ENCODE measurements at places on chromosomes 7 and 10.

DNA sequence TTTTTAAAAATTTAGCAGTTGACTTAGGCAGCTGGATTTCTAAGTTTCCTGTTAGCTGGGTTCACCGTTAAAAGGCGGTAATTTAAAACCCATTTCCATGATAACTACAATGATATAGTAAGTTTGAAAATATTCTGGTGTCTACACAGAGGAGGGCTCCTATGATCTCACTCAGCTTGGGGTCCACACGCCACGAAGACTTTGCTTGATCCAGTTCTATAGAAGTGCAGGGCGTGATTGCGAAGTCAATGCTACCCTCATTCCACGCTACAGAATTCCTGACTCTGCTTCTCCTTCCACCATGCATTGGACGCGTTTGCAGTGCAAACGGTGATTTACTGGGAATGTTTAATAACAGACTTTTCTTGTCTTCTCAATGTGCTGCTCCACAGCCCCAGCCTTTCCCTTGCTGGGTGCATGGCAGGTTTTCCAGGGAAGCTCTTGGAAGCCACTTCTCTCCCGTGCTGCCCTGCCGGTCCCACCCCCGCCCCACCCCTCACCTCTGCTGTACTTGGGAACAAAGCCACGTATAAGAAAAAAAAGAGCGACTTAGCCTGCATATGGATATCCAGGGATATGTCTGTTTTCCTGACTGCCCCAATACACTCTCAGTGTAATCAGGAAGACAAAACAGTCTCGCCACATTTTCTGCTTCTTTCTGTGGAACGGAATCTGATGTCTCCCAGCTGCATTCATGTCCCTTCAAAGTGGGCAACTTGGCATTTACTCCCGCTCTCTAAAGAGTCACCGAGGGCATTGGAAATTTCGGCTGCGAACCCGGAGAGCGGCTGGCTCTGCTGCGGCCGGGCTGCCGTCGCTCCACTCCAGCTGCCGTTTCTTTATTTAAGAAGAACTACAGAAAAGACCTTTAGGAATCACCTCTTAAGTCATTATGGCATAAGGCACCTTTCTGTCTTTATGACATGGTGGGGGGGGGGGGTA lies 434.4 kb upstream of the MGMT start:
- no peak for DNase-seq

- no peak for DNase-seq
Measured at GRCh38 chr10:126907423-126907970, 2.3 kb downstream of the DOCK1 start.

DNA sequence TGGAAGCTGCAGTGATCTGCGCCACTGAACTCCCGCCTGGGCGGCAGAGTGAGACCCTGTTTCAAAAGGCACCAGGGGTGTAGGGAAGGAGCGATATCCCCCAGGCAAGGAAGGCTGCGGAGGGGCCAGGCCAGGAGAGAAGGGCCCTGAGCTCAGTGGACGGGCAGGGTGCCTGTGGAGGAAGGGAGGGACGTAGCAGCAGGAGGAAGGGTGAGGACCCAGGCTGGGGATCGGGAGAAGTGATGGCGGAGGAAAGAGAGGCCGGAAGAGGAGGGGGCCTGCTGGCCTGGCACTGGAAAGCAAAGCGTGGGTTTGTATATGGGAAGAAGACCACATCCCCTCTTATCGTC lies 45.6 kb downstream of the ALOX5 start:
- DNase-seq = no peak

GRCh38 chr10:125158601-125159485 lies 1.5 kb downstream of the CTBP2 start:
- DNase-seq = no peak

- peak; percentile 21 for DNase-seq
Measured at GRCh38 chr10:27745732-27746396, at the start of gene MKX. Gene MKX, minus strand, starts transcription at chr10:27745819. Its CDS starts 2,404 bp downstream, at chr10:27743415.

- DNase-seq = no peak
Measured at GRCh38 chr7:46996972-46997371, 584.9 kb downstream of the TNS3 start.

GRCh38 chr7:87106974-87107612 lies 45.2 kb upstream of the DMTF1 start:
- DNase-seq = no peak

GRCh38 chr10:6005856-6006395 lies 28.6 kb upstream of the IL15RA start:
- no peak for DNase-seq

- no peak for DNase-seq
Measured at GRCh38 chr7:112104120-112104519, 102.1 kb downstream of the DOCK4 start.

GRCh38 chr7:30862995-30863705 lies 48.5 kb upstream of the AQP1 start:
- no peak for DNase-seq

- DNase-seq = no peak
Measured at GRCh38 chr10:5079836-5080235, 14.4 kb upstream of the AKR1C3 start.

GRCh38 chr7:151013733-151014497 lies 10.4 kb downstream of the ATG9B start:
- DNase-seq = peak; percentile 93

Measured in stimulated activated CD4-positive, alpha-beta T cell treated with anti-CD3 and anti-CD28 coated beads, Interleukin-1b, Interleukin-23, amount 100 ng/mL, for 48 hours (primary cell).